Stimulated activated CD4-positive, alpha-beta T cell treated with anti-CD3 and anti-CD28 coated beads, Interleukin-2, amount 100 ng/mL, for 4 hours (primary cell): ENCODE measurements at places on chromosomes 5 and 9.

DNA sequence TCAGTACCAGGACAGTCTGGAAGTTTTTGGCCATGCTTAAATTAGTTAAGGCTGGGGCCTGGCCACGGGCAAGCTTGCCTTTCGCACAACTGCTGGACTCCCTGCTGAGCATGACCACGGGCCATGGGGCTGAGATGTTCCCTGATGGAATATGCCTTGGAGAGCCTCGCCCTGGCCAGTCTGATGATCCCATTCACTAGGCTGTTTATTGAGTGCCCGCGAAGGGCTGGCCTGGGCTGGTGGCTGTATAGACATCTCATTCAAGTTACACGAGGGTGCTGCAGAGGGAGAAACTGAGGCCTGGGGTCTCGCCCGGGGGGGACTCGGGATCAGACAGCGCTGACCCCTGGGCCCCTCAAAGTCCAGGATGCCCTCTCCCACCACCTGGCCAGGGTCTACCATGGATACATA is 7.8 kb upstream of the RXRA start:
- DNase-seq, result no peak

DNA sequence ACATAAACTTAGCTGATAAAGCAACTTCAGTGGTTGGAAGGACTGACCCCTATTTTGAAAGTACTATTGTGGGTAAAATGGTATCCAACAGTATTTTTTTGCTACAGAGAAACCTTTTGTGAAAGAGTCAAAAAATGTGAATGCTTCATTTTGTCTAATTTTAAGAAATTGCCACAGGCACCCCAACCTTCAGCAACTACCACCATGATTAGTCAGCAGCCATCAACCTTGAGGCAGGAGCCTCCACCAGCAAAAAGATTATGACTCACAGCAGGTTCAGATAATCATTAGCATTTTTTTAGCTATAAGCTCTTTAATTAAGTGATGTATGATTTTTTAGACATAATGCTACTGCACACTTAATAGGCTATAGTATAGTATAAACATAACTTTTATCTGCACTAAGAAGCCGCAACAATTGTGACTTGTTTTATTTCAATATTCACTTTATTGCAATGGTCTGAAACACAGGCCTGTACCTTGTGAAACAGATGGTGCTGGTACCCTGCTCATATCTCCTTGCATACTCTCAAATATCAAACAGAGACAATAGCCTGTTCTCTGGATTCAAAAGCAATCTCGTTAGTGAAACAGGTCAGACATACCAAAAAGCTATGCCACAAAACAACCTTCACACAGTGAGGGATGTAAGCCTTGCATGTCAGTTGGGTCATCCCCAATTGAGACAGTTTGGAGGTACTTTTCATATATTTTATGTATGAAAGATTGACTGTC is 261.2 kb upstream of the FAM174A start:
- DNase-seq, result no peak

- DNase-seq, result no peak
These were observed at the start of gene PCDHGB2 for GRCh38 chr5:141359790-141360426. TSS of gene PCDHGB2 (plus strand) at chr5:141359994. CDS start at chr5:141360136, 142 bp downstream.

DNA sequence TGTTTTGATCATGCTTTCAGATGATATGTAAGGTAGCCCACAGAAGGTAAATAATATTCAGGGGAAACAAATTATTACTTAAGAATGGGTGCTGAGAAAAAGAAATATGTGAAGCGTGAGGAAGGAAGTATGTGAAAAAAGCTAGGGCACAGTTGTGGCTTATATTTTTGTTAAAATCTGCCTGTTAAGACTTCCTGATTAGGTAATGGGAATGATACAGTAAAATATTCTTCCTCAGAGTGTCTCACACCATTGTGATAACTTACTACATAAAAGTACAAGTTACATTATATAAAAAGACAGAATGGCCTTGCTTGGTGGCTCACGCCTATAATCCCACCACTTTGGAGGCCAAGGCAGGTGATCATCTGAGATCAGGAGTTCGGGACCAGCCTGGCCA is 18.7 kb upstream of the PARP8 start:
- no peak for DNase-seq

GRCh38 chr5:135834639-135835529 is at the start of gene SLC25A48:
TSS of gene SLC25A48 (plus strand) at chr5:135834663. CDS start at chr5:135834848, 185 bp downstream.
- no peak for DNase-seq

GRCh38 chr9:22112870-22113821 is 104.0 kb upstream of the CDKN2B start:
- no peak for DNase-seq

DNA sequence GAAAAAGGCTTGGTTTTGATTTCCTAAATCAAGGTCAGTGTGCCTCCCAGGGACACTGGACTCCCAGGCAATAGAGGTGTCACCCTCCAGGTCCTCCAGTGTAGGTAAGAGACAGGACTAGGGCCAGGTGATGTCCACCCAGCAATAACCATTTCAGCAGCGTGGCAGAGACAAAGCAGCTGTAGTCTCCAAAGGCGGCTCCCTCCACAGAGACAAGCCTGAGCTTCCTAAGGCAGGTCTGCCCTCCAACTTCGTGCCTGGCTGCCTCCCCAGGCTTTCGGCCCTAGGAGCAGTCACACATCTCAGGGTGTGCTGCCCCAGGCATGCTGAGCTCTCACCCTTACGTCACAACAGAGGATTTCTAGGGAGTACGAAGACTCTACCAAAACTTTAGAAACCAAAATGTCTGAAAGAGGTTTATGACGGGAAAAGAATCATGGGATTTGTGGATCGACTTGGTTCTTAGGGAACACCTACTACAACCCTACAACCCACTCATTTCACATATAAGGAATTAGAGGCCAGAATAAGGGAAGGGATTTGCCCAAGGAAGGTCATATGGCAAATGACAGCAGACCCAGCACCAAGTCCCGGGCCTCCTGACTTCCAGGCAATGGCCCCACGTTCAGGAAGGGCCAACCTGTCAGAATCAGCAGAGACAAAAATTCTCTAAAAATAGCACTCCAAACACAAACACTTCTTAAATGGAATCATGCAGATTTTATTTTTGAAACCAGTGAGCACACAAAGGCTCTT is 105.5 kb downstream of the KLHL3 start:
- no peak for DNase-seq
